ENCODE measurements at places on chromosomes 7 and 10.

DNA sequence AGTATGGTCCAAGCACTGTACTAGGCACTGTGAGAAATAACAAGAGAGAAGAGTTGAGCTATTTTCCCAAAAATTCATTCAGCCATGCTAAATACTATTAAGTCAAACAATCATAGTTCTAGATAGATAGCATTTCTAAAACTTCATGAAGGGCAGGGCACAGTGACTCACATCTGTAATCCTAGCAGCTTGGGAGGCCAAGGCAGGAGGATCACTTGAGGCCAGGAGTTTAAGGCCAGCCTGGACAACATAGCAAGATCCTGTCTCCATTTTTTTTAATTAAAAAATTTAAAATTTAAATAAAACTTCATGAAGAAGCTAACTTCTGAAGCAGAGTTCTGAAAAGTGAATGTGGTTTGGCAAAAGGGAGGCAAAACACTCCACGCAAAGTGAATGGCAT lies 29.9 kb downstream of the USP54 start:
- ATAC-seq, result no peak

DNA sequence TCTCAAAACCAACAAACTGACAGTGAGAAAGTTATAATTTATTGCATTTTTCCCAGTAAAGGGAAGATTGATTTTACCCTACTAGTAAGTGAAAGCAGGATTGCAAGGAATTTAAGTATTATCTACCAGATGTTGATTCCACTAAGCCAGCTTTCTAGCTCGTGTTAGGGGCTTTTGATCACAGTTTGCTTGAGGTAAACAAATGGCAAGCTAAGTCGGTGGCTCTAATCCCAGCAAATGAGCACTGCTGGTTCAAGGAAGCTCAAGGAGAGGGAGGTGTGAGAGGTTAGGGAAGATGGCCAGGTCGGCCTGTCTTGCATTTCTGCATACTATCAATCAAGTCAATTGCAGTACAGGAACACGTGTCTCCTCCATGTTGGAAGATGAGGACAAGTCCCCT lies 448.7 kb upstream of the POM121L12 start:
- no peak for ATAC-seq

- ATAC-seq, result no peak
Observed at GRCh38 chr7:130831817-130832481, 97.9 kb upstream of the KLF14 start.

DNA sequence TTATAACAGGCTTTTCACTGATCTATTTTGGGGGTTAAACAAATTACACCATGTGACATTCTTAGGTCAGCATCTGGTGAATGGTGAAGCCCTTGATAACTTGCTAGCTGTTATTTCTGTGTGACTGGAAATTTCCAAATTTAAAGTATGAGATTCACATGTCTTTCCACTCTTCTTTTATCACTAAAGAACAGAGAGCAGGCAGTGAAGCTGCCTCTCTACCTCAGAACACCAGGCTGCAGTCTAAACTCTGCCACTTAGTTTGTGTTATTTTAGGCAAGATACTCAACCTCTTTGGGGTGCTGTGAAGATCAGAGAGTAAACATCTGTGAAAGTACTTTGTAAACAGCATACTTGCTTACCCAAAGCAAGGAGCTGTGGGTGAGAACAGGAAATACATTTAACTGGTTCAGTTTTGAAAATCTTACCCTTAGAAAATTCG lies 15.5 kb upstream of the SP4 start:
- no peak for ATAC-seq

DNA sequence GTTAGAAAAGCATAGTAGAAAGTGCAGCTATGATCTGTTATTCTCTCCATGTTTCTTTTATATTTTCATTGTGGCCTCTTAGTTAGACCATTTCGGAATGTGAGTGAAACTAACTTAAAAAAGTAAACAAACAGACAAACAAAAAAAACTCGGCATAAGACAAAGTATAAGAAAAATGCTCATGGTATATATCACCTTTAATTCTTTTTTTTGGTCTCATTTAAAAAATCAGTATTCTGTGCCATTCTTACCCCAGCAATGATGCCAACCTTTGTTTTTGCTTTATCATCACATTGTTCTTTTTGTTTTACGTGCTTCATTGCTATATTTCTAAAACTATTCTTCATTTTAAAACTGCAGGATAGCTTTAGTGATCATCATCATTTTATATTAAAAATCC lies 2.8 kb upstream of the TMEM229A start:
- ATAC-seq, result no peak

DNA sequence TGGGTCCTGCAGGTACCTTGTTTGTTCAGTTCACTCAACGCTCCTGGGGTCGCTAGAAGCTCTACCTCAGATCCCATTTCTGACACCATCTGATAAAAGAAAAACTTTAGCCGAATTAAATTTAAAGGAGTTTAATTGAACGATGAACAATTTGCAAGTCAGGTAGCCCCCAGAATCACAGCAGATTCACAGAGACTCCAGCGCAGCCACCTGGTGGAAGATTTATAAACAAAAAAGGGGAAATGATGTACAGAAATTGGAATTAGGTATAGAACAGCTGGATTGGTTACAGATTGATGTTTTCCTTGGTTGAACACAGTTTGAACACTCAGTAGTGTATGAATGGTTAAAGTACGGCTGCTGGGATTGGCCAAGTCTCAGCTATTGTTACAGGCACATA lies 23.1 kb downstream of the FBXL13 start:
- no peak for ATAC-seq

- peak; percentile 9 for ATAC-seq
Observed at GRCh38 chr10:133128126-133129070, 31.6 kb upstream of the KNDC1 start.

DNA sequence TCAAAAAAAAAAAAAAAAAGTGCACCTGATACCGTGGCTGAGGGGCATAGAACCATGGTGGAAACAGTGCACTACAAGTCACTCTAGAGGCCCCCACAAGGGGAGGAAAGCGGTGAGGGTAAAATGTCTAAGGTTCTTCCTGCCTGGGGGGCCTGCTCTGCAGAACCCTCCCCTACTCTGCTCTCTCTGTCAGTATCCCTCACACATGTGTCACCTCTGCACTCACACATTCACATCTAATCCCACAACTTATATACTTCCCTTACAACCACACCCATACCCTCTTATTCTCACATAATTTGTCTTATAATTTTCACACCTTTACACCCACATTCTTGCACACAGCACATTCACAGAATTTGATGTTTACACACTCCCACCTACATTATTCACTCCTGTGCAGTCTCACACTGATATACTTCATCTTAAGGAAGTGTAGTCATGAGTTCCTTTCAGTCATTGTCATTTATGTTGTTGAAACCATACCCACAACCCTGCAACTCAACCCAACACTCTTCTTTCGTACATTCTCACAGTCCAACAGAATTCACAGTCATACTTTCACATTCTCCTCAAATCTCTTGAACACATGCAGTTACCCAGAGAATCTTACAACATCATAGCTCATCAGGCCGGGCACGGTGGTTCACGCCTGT lies 68.0 kb upstream of the PAX2 start:
- ATAC-seq, result no peak

- ATAC-seq, result peak; percentile 96
Observed at GRCh38 chr7:47474937-47475879, 106.7 kb downstream of the TNS3 start.

GRCh38 chr7:26419198-26419597 lies 127.5 kb downstream of the SNX10 start:
- no peak for ATAC-seq

- ATAC-seq, result no peak
Observed at GRCh38 chr7:158176561-158177173, 411.0 kb downstream of the PTPRN2 start.
